ENCODE measurements at places on chromosomes 3 and 15. TPM values are rescaled to one million over a fixed set of nuclear protein-coding genes. Genes with fewer than 3 reads are reported as not detected.
A peak's percentile ranks its signal among the peaks of the same experiment; 100 is the strongest.

DNA sequence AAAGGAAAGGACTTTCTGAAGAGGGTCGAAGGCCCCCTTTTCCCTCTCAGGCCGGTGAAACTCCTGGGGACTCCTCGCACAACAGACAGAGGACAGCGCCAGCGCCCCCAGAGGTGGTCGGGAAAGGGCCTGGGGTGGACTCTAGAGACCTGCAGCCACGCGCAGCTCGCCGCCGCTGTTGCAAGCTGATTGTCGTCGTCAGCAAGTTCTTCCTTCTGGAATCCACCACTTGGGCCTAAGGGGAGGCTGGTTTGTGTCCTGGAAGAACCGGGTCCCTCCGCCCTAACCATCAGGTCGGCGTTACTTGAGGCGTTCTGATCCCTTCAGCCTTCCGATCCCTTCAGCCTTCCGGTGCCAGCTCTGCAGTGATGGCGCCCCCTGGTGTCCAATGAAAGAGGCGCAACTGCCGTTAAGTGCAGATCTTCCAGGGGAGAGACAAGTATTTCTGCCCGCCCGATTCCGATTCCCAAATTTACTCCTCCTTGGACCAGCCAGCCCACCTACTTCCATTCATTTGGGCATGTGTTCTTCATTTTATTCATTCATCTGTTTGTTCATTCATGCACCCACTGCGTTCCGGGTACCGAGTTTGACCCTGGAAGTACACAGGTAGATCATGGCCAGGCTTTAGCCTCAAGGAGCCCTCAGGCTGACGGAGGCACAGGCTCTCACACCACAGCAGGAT lies 77.2 kb upstream of the SLC6A11 start:
- DNase-seq: peak; percentile 64

- DNase-seq: peak; percentile 25
Observed at GRCh38 chr3:56849698-56850097, 47.9 kb upstream of the ARHGEF3 start.

GRCh38 chr15:90959894-90960293 lies 5.2 kb downstream of the RCCD1 start:
- DNase-seq: peak; percentile 74

DNA sequence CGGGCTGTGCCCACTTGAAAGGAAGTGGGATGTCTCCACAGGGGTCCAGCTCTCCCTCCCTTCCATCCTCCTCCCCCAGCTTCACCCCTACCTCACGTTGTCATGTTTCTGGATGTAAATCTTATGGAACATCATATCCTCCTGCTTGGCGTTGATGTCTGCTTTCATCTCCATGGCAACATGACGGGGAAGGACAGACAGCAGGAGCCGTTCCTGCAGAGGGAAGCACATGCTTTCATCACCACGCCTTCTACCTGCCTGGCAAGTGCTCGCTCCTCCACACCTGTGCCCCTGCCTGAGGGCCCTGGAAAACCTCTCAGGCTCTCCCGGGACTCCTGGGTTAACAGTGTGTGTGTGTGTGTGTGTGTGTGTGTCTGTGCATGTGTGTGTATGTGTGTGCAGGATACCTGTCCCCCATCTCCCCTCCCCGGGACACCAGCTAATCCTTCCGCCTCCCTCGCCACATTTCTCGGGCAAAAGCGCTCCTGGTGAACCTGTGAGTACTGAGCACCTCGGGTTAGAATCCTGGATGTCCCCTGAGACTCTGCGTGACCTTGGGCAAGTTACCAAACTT lies 101.1 kb downstream of the ADCY5 start:
- no peak for DNase-seq

GRCh38 chr15:36814708-36815107 lies 235.3 kb downstream of the CDIN1 start:
- DNase-seq: no peak

GRCh38 chr15:50149090-50149489 lies 30.1 kb upstream of the ATP8B4 start:
- no peak for DNase-seq

DNA sequence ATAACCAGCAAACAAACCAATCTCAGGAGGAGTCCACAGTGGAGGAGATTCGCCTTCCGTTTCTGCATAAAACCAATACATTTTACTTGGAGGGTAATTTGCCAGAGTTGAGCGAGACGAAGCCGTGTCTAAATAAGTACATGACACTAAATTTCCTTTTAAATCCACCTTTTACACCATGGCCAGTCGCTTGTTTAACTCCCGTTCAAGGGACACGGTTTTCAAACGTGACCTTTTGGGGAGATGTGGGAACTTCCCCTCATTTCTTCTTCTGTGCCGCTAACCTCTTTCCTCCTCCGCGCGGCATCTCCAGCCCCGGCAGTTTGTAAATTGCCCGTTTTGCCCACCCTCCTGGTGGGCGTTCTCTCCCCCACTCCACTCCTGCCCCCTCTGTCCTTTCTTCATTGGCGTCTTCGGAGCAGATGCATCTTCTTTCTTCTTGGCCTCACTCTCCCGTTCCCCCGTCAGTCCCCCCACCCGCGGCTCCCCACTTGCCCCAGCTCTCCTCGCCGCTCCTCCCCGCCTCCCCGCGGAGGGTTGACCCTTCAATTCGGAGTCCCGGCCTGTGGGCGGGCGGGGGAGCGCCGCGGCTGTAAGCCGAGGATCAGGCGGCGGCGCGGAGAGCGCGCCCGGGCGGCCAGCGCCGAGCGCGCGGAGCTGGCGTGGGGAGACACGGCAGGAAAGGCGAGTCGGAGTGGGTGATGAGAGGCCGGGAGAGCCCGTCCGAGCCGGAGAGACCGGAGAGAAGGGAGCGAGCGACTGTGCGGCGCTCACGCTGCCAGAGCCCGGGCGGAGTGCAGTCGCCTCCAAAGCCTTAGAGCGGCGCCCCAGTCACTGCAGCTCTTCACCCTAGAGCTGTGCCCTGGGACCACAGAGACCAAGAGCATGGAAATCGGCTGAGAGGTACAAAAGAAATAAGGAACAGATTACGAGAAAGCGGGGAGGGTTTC lies at the start of gene NLGN1:
Gene NLGN1 (plus strand): TSS at position 584 of the 950 bp plus-strand sequence.
- DNase-seq: peak; percentile 68

GRCh38 chr3:183264268-183264667 lies 11.2 kb downstream of the B3GNT5 start:
- no peak for DNase-seq

CEP19 gene
- polyA plus RNA-seq: 1.0 TPM

TRPM1 gene
- not detected for polyA plus RNA-seq

CCDC80 gene
- polyA plus RNA-seq: 28.7 TPM

PEAK1 gene
- polyA plus RNA-seq: 18.7 TPM

MTFMT gene
- polyA plus RNA-seq: 8.0 TPM

C3orf80 gene
- polyA plus RNA-seq: 0.10 TPM
